GM13977 (cell line): ENCODE measurements at places on chromosomes 11 and 22.

DNA sequence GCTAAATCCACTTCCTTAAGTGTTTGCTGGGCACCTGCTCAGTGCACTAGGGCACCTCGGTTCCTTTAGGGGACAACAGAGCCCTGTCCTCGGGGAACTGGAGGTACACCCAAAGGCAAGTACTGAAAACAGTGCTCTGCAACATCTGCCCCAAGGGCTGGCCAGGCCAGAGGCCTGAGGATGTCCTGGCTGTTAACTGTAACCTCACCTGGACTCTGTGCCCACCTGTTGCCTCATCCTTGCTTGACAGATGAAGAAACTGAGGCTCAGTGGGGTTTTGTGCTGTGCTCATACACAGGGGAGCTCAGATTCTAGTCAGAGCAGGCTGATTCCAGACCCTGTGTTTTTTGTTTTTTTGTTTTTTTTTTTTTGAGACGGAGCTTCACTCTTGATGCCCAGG is 2.6 kb downstream of the SEC14L4 start:
- DNase-seq = no peak

- no peak for DNase-seq
These were observed 52.8 kb downstream of the CBL start for GRCh38 chr11:119258983-119259382.

DNA sequence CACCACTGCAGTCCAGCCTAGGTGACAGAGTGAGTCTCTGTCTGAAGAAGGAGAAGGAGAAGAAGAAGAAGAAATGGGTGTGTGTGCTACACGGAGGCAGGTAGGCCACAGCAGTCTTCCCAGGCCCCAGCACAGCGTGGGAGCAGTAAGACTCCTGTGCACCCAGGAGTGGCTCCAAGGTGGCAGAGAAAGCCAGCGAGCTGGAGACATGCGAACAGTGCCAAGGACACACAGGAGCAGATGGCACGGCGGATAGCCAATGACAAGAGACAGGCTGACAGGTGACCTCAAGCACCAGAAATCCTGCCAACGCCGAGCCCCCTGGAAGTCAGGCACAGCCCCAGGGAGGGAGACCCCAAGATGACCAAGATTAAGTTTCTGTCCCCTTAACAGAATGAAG is 9.0 kb upstream of the SCGB1A1 start:
- DNase-seq = no peak

DNA sequence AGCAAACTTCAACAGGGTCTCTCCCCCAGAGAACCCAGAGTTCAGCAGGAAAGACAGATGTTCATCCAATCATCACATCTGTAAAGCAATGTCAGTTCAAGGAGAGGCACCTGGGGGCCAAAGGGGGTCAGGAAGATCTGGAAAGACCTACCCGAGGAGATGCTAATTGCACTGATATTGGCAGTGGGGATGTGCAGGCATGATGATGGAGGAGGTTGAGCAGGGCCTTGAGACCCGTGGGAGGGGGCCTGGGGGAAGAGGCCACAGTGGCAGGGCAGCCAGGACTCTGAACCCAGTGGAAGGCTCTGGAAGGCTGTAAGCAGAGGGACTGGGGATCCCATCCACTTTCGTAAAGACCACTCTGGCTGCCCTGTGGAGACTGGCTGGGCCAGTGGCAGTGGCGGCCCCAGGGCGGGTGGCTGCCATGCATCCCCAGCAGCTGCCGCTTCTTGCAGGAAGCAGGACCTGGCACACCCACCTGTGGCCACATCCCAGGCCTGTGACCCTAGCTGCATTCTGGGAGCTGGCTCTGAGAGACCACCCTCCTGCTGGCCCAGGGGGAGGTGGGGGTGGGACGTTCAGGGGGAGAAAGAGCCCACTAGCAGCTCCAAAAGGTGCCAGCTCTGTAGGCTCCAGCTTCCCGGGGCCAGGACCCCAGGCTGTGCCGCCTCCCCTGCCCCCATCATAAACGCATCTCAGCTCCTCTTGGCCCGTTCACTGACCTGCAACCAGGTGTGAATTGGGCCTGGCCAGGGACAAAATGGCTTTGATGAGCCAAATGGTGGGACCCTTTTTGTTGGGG is 59.9 kb upstream of the FGF3 start:
- no peak for DNase-seq

DNA sequence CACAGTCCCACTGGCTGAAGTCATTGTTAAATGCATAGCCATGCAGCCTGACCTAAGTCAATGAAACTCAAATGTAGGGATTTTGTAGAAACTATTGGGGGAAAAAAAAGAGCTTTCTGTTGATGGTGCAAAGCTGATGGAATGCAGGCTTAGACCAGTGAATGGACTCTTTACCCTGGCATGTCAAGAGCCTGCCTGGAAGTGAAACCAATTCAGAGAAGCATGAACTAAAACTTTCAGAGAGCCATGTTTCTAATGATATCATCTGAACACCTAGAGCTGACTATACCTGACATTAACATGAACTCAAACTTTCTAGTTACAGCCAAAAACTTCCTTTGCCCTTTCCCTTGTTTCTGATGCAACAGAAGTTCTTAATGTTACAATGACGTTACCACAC is 89.0 kb downstream of the APIP start:
- DNase-seq = no peak

GRCh38 chr22:34281738-34282137 is 361.5 kb upstream of the LARGE1 start:
- no peak for DNase-seq

DNA sequence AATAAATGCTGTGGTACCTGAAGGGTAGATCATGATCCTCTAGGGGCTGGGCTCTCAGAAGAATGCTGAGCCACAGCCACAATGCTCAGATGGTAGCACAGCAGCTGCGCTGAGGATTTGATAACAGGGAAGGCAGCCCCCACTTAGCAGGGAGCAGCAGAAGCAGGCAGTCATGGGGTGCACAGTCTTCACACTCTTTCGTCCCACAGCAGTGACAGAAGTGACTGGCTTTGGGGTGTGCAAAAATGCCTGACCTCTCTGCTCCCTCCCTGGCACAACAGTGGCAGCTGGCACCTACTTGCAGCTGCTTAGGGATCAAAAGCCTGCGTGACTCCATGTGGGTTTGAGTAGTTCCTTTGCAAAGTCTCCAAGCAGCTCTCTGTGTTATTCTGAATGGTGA is 1349.8 kb upstream of the RAG2 start:
- no peak for DNase-seq

- DNase-seq = peak; percentile 90
These were observed 2.8 kb downstream of the PARVB start for GRCh38 chr22:44026630-44027511.
